Activated T-cell treated with anti-CD3 and anti-CD28 coated beads for 24 hours (primary cell): ENCODE measurements at places on chromosomes 1 and 21.

GRCh38 chr1:9100471-9101043, 28.3 kb downstream of the GPR157 start:
- no peak for DNase-seq

GRCh38 chr1:54158071-54158470, 5.3 kb upstream of the CDCP2 start:
- DNase-seq: no peak

DNA sequence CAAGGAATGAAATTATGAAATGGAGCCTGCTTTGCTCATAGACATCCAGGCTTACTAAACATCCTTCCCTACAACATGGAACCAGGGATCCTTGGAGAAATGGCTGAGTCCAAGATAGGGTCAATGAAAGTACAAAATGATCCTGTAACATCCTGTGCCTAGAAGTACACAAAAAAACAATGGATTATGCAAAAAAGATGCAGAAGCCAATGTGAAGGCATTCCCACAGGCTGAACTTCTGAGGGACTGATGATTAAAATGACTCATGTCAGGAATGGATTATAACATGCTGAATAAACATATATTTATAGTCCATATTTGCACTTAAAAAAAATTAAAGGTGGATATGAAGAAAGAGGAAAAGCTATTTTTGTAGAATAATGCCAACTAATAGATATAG, 10.4 kb upstream of the HOOK1 start:
- DNase-seq: no peak

- DNase-seq: no peak
Observed at GRCh38 chr21:43597052-43597451, 62.2 kb downstream of the HSF2BP start.
